ENCODE measurements at places on chromosomes 3 and 15. TPM values are rescaled to one million over a fixed set of nuclear protein-coding genes. Genes with fewer than 3 reads are reported as not detected.

DNA sequence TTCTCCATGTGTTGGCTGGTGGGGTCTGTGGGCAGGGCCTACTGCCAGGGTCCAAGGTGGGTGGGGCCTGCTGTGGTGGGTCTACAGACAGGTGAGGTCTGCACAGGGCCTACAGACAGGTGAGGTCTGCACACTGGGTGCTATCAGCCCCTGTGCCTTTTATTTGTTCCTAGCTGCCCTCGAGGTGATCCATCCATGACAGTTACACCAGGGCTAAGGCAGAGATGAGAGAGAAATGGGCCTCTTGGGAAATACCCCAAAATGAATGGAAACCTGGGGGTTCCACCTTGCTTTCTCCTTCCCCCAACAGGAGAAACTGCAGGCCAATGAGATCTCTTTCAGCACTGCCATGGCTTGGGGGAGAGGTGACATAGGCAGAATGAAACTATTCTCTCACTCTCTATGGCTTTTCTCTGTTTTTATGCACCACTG, 36.4 kb downstream of the CFAP100 start:
- DNase-seq: no peak

GRCh38 chr3:57164217-57164656, 916 bp downstream of the IL17RD start:
- DNase-seq: no peak

DNA sequence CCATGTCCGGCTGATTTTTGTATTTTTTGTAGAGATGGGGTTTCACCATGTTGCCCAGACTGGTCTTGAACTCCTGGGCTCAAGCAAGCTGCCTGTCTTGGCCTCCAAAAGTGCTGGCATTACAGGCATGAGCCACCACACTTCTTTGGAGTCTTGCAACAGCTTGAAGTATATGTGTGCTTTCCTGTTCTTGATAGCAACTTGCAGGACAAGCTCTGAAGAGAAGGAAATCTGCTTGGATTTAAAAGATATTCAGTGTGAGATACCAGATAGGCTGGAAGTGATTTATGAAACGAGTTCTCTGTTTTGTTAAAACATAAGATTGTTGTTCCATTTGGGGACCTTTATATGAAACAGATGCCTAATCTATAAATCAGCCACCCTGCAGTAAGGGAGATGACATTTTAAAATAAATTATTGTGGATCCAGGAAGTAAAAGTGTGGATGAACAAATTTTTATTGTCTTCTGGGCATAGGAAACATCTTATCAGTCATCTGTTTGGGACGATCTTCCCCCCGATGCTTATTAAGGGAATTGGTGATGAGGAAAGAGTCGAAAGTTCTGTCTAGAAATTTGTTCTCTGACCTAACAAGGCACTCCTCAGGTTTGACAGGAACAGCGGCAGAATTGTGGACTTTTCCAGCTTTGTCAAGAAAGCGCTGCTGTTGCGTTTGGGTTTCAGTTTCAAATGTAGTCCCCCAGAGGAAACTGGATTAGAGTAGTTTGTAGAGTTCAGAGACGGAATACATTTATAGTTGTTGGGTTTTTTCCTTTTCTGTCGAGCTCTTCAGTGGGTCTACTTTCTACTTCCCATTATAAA, 53.7 kb upstream of the MAGI1 start:
- DNase-seq: no peak

DNA sequence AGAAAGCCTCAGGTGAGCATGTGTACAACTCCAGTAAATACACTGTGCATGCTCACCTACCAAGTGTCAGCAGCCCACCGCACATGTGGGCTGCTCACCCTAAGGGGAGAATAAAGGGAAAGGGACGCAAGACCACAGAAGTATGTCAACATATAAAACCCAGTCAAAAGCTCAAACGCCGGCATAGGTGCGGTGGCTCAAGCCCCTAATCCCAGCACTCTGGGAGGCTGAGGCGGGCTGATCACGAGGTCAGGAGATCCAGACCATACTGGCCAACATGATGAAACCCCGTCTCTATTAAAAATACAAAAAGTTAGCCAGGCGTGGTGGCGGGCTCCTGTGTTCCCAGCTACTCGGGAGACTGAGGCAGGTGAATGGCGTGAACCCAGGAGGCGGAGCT, 732.1 kb downstream of the ZPLD1 start:
- no peak for DNase-seq

GRCh38 chr15:52936489-52936888, 146.4 kb upstream of the ONECUT1 start:
- no peak for DNase-seq

DNA sequence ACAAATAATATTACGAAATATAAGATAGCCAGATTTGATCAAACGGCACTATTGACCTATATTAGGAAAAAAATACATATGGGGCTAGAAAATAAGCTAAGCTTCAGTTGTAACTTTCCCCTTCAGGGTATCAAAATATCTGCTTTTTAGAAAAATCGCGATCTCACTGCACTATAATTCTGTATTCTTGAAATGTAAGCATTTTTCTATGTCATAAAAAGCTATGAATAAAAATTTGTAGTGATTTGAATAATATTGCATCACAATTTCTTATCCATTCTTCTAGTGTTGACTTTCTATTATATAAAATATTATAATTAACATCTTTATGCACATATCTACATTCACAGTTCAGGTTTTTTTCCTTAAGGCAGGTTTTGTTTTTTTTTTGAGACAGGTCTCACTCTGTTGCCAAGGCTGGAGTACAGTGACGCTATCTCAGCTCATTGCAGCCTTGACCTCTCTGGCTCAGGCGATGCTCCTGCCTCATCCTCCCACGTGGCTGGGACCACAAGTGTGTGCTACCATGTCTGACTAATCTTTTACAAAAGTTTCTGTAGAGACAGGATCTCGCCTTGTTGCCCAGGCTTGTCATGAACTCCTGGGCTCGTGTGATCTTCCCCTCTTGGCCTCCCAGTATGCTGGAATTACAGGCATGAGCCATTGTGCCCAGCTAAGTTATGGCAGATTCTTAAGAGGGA, 21.6 kb downstream of the EMC4 start:
- no peak for DNase-seq

DNA sequence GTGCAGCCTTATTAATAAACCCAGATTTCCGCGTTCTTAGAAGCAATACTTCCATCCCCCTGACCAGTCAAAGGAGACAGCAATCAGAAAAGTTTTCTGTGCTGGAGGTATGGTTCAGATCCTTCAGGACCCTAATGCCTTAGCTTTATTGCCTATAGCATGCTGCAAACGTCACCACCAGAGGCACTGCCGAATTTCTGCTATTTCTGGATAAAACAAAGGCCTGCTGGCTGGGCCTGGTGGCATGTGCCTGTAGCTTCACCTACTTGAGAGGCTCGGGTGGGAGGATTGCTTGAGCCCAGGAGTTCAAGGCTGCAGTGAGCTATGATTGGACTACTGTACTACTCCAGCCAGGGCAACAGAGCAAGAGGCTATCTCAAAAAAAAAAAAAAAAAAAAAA, 407.2 kb downstream of the FOXP1 start:
- DNase-seq: no peak

Gene SPTSSB
- total RNA-seq: not detected

Gene CDCP1
- total RNA-seq: 0.96 TPM

Gene NAA80
- 17.3 TPM for total RNA-seq

Gene SHF
- total RNA-seq: 25.4 TPM

Gene IL16
- total RNA-seq: 73.8 TPM
